ENCODE measurements at places on chromosomes 16 and 17.
A peak's percentile ranks its signal among the peaks of the same experiment; 100 is the strongest.

DNA sequence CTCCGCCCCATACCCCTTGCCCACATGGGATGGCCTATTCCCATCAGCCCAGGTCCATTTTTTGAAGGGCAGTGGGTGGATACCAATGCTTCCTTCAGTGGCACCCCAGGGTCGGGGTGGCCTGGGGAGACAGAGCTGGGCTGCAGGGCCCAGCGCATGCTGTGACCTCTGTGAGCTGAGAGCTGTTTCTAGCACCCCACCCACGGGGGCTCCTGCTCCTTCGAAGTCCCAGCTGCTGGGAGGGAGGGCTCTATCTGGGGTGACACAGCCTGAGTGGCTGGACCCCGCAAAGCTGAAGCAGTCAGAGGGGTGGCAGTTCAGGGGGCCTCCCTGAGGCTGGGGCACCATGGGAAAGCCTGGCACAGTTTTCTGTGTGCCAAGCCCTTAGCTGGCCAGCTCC lies 10.7 kb downstream of the PAM16 start:
- DNase-seq, result no peak

GRCh38 chr17:45302649-45303173 lies 14.1 kb downstream of the MAP3K14 start:
- DNase-seq, result no peak

DNA sequence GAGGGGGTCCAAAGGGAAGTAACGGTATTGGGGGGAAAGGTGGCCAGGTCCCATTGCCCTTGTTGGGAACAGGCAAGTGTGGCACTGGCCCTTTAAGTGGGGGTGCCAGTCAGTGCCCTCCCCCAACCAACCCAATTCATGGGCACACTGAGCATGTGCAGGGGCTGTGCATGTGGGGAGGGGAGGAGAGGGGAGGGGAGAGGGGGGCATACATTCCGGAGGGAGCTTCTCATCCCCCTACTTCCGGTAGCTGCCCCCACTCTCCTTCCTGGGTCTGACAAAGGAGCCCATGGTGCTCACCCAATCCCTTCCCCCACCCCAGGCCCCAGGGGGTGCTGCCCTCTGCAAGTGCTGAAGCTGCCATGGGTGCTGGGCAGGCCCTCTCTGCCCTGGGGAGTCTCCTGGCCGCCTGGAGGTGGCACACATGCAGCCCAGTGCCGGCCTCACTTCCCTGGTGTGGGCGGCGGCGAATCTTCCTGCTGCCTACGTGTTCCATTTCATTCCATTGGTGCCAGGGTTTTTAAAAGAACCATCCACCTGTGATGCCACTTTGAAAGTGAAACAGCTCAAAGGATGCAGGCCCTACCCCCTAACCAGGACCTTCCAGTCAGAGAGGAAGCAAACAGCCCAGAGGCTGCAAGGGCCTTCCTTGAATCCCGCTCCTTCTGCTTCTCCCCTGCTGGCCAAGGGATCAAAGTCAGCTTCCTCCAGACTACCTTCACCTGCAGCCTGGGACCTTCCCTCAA lies 11.0 kb downstream of the HEXIM2 start:
- peak; percentile 14 for DNase-seq

- no peak for DNase-seq
These were observed 23.6 kb downstream of the KSR1 start for GRCh38 chr17:27479838-27480237.

GRCh38 chr17:62578757-62579487 lies 48.5 kb upstream of the MRC2 start:
- no peak for DNase-seq

- no peak for DNase-seq
These were observed 177.6 kb downstream of the IRF8 start for GRCh38 chr16:86076606-86077005.

GRCh38 chr17:67689534-67690177 lies 28.1 kb upstream of the NOL11 start:
- DNase-seq, result peak; percentile 32

- no peak for DNase-seq
These were observed 162.9 kb downstream of the SEC14L1 start for GRCh38 chr17:77303620-77304019.

DNA sequence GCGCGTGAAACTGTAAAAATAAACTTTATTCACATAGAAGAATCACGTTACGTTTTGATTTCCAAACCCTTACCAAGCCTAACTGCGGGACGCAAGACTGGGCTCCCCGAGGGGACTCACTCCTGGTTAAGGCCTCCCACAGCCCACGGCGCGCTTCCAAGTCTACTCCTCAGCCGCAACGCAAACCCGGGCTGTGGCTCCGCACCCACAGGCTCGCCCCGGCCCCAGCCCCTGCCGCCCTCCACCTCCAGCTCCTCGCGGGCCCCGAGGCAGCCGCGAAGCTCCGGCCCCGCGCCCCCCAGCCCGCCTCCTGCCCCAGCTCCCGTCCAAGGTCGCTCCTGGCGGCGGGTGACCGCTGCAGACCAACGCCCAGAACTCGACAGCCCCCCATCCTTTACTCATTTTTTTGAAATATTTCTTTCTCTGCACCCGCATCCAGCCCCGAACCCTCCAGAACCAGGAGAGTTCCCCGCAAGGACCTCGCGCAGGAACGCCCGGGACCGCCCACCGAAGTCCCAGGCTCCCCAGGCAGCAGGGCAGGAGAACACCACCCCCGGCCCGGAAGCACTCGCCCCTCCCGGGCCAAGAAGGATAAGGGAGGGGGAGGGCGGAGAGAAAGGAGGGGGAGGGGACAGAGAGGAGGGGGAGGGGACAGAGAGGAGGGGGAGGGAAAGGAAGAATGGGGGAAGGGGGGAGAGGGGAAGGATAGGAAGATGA lies 912 bp downstream of the USP22 start:
- peak; percentile 55 for DNase-seq

- DNase-seq, result peak; percentile 76
These were observed 59.8 kb downstream of the NEUROD2 start for GRCh38 chr17:39547713-39548478.

DNA sequence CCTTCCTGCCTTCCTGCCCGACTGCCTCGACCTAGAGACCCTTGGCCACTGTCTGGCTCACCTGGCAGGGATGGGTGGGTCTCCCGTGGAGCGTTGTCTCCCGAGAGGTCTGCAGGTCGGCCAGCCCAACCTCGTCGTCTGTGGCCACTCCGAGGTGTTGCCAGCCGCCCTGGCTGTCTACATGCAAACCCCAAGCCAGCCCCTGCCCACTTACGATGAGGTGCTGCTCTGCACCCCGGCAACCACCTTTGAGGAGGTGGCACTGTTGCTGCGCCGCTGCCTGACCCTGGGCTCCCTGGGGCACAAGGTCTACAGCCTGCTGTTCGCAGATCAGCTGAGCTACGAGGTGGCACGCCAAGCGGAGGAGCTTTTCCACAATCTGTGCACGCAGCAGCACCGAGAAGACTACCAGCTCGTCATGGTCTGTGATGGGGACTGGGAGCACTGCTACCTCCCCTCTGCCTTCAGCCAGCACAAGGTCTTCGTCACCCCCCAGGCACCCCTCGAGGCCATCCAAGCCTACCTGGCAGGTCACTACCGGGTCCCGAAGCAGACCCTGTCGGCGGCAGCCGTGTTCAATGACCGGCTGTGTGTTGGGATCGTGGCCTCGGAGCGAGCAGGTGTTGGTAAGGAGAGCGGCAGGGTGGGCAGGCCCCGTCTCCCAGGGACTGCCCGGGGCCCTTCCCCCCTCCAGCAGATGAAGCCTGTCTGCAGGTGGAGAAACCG lies 75.1 kb upstream of the ENDOV start:
- no peak for DNase-seq

GRCh38 chr17:45013021-45013997 lies 38.1 kb downstream of the DCAKD start:
- DNase-seq, result no peak

GRCh38 chr17:2198927-2199326 lies 104.7 kb downstream of the SMG6 start:
- no peak for DNase-seq

- no peak for DNase-seq
These were observed 58.2 kb upstream of the CBX4 start for GRCh38 chr17:79897243-79898063.

GRCh38 chr16:9929313-9929712 lies 252.9 kb downstream of the GRIN2A start:
- DNase-seq, result no peak

GRCh38 chr17:45748731-45749310 lies 35.3 kb upstream of the CRHR1 start:
- DNase-seq, result no peak
